Neural crest cell (in vitro differentiated cells): ENCODE measurements at places on chromosomes 6 and 20.

DNA sequence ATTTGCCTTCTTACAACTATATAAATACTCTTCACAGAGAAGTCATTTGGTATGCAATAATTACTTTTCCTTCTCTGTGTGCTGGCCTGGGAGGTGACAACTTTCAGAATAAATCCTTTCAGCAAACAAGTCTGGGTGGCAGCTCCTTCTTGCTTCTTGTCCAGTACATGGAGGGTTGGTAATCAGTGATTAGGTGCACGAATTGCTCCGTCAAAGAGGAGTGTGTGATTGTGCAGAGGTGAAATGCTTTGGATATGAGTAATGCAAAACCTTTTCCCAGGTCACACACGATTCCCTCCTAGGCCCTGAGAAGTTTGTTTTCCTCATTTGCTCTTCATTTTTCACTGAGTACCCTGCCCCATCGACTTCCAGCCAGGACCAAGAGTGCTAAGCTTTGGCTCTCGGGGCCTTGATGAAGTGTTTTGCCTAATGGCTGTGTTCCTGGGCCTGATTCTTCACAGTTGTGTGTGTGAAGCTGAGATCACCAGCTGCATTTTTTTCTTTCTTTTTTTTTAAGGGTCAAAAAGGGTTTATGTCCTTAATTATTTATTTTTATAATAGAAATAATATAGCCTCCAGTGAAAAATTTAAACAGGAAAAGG lies 216.5 kb downstream of the ZMYND8 start:
- no peak for DNase-seq

DNA sequence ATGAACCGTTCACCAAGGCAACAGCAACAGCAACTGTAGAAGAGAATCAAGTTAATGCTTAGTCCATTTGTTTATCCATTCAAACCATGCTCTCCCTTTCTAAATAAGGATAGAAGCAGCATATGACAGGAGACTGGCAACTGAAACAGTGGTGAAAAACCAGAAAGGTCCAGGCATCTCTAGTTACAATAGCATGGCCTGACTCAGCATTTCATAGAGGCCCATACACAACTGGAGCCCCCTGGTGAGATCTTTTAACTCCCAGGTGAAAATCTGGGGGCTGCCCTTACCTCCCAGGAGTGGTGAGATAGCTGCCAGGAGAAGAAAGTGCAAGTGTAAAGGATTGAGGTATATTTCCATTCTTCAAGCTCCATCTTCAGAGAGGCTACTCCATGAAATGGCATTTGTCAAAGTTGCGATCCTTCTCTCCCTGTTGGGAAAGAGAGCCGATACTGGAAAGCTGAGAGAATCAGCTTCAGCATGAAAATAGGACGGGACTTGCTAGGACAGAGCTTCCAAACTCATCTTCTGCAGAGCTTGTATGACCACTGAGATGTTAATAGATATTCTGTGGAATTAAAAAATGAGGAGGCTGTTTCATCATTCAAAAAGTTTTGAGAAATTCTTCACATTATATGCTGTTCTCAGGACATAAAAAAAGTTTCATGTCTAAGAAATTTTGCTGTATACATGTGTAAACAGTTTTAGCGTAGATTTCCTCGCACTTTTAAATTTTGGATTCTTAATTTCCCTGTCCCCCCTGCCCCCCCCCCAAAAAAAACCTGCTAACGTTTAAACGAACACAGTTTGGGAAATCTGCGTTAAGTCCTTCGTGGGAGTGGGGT lies 10.9 kb upstream of the SLC2A12 start:
- DNase-seq, result no peak

DNA sequence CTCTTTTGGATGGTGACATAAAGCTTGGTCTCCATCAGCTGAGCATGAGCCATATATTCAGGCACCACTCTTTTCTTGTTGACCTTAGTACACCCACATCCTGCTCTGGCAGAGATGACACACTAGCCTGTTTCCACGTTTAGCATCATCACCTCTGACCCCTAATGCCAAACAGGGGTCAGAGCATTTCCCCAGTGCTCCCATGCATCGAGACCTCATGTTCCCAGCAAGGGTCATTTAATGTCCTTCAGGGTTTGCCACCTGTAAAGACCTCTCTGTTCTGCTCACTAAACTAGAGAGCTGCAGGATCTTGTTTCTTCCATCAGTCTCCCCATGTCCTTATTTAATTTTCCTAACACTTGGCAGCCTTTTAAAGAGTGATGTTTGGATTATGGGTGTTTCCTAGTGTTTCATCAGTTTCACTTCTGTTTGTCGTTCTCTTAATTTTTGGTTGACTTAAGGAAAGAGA lies 97.5 kb downstream of the AIG1 start:
- DNase-seq, result no peak

DNA sequence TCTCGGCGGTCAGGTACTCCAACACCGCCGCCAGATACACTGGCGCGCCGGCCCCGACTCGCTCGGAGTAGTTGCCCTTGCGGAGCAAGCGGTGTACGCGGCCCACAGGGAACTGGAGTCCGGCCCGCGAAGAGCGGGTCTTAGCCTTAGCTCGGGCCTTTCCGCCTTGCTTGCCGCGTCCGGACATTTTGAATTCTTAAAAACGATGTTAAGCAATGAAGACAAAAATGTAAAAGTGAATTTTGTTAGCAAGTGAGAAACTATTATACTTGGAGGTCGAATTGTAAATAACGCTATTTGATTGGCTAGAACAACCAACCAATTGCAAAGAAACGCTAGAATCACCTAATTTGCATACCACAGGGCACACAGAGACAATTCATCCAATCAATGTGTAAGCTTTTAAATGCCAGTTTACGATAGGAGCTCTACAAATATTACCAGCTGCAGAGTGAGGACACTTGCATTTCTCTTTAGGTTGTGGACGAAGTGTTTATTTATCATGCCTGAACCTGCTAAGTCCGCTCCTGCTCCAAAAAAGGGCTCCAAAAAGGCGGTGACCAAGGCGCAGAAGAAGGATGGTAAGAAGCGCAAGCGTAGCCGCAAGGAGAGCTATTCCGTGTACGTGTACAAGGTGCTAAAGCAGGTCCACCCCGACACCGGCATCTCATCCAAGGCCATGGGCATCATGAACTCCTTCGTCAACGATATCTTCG lies 112.0 kb downstream of the HFE start:
- peak; percentile 55 for DNase-seq

GRCh38 chr6:144481527-144481926 lies 196.4 kb downstream of the UTRN start:
- DNase-seq, result no peak

DNA sequence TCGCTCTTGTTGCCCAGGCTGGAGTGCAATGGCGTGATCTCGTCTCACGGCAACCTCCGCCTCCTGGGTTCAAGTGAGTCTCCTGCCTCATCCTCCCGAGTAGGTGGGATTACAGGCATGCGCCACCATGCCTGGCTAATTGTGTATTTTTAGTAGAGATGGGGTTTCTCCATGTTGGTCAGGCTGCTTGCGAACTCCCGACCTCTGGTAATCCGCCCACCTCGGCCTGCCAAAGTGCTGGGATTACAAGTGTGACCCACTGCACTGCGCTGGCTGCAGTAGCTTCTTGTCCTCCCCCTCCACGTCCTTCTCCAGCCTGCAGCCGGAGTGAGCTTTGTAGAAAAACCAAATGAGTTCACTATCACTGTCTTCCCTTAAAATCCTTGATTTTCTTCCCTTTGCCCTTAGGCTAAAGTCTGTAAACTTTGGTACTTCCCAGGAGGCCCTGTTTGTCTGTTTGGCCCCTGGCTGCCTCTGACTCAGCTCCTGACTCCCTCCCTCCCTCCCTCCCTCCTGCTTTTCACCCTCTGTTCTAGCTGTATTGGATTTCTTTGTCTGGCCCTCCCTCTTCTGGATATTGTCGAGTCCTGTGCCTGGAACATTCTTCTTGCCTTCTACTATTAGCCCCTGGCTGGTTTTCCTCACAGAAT lies 12.9 kb downstream of the PARD6B start:
- DNase-seq, result no peak

- no peak for DNase-seq
Observed at GRCh38 chr6:111552241-111552744, 53.4 kb downstream of the TRAF3IP2 start.

- no peak for DNase-seq
Observed at GRCh38 chr6:22821664-22822320, 252.4 kb downstream of the HDGFL1 start.

DNA sequence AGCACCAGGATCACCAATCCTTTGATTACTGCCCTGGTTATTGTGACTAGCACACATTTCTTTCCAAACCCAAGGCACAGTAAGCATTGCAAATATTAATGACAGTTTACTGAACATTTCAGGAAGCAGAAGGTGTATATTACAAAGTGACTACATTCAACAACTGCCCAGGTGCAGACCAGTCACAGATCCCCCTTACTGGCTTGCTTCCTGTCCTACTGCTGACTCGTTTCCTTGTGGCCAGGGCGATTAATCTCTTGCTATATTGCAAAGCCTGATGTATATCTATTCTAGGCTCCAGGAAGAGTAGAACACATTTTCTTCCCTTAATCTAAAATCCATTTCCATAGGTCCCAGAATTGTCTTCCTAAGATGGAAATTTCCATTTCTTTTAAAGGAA lies 77.2 kb upstream of the EPHA7 start:
- DNase-seq, result no peak

DNA sequence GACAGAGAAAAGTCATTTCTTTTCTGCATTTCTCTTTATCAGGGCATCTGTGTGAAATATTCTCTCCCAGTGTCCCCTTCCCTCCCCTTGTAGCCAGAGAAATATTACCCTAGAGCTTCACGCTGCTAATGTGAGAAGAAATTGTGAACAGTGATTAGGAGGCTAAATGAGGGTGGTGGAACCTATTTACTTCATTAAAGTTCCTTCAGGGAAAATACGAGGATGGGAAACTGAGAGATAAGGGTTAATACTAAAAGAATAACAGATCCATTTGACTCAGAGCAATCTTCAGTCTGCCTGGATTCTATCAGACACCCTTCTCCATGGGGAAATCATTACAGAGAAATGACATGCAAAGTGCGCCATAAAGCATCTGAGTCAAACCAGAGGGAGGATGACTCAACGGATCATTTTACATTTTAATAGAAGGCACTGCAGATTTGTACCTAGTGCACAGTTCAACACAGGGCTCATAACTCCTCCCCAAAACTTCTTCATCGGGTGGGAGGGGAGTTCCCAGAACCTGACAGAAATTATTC lies 131.3 kb downstream of the GJA10 start:
- DNase-seq, result no peak

- no peak for DNase-seq
Observed at GRCh38 chr6:14148471-14148870, 30.9 kb downstream of the CD83 start.

DNA sequence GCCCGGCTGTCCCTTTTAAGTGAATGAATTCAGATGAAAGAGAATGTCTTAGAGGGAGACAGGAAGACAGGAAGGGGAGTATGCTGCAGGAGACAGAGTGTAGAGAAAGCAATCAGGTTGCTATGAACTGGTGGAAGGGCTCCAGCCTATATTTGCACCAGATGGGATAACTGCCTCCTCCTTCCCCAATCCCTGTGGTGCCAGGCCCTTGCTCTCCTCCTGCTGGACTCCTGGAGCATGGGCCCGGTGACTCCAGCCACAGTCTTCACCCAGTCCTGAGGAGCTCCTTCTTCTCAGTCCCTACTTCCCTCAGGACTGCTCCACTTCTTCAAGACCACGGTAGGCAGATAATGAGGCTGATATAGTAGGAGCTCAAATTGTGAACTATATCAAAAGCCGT lies 91.8 kb downstream of the TMEM200A start:
- no peak for DNase-seq

GRCh38 chr6:119284861-119285521 lies 64.6 kb downstream of the MAN1A1 start:
- DNase-seq, result no peak

GRCh38 chr6:28803337-28803709 lies 120.5 kb downstream of the TRIM27 start:
- DNase-seq, result no peak

- DNase-seq, result no peak
Observed at GRCh38 chr20:34083137-34083536, 28.9 kb downstream of the EIF2S2 start.

GRCh38 chr6:42889815-42890214 lies 10.4 kb downstream of the RPL7L1 start:
- no peak for DNase-seq

- DNase-seq, result no peak
Observed at GRCh38 chr6:154169193-154169847, 130.3 kb downstream of the OPRM1 start.

DNA sequence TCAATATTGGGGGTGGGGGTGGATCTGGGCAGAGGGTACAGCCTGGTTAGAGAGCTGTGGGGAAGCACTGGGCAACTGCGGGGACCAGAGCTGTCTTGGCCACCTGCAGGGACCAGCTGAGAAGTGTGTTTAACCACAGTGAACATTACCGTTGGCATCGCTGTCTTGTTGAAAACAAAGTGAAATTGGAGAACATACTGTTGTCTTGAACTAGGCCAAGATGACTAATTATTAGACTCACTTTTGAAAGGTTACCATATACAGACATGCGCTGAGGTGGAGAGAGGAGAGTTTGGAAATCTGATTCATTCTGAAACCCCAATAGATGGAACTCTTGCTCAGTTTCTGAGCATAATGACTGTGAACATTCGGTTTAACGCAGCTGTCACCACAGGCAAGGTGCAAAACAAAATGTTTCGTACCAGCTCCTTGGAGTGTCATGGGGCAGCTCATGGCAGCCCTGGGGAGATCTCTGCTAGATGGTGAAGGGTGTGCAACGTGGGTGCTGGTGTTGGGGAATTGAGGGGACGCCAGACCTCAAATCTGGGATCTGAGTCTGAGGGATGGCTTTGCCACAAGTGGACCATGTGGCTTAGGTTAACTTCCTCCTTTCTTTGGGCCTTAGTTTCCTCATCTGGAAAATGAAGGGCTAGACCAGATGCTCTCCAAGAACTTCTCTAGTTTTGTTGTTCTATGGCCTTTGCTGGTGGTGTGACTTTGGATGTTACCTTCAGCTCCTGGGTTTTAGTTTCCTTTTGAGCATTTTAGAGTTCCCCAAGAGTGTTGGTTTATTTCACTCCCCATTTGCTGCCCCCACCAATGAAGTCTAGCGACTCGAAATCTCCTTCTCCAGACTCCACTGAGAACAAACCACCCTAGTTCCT lies 24.6 kb upstream of the GTSF1L start:
- no peak for DNase-seq
